ENCODE measurements at places on chromosomes 16 and 17.

DNA sequence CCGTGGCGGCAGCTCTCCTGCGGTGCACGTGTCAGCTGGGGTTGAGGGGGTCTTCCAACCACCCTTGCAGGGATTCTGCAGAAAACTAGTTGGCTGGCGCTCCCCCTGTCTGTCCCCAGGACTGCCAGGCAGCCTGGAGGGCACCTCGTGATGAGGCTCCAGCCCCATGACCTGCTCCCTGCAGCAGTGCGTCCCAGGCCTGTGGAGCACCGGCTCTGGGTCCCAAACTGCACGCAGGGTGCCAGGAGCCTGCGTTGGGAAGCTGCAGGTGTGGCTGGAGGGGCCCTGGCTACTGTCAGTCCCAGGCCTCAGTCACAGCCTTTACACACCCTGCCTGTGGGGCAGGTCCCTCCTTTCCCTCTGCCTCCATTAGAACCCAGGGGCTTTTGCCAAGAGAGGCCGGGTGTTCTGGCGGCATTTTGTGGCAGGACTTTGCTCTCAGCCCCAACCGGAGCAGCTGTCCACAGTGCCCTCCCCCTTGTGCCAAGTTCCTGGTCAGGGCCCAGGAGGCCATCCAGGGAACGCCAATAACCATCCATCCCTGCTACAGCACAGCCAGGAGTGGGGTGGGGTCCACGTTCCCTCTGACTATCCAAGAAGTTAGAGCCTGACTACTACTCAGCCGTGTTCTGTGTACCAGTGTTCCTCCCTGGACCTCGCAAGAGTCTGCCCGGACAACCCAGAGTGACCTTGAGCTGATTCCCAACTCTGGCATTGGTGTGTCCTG is 9.2 kb downstream of the CHMP6 start:
- DNase-seq = no peak

GRCh38 chr16:17469011-17469740 is 1.6 kb downstream of the XYLT1 start:
- no peak for DNase-seq

DNA sequence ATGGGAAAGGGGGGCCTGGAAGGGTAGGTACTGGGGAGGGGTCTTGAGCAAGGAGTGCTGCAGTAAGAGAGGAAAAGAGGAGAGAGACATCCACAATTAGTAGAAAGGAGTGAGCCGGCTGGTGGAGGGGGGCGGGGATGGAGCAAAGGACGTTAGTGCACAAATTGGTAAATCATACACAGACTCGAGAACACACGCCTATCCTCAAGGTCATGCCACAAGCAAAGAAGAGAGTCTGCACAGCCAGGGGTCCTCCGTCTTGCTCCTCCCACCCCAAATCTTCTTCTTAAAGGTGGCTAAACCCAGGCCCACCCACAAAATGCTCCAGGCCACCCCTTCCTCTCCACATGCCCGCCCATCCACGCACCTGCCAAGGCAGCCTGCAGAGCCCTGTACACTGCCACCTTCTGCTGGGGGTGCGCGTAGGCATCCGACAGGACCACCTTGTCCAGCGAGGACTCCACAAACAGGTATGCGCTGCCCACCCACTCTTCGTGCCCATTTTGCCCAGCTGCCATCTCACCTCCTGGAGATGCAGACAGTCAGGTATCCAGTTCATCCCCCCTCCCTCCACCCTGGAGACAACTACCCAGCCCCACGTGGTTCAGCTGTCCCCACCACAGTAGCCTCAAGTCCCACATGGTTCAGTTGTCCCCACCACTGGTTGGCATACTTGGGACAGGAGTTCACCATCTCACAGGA is 3.4 kb downstream of the TRADD start:
- no peak for DNase-seq

GRCh38 chr17:9636501-9636900 is 8.8 kb upstream of the USP43 start:
- DNase-seq = no peak

- DNase-seq = no peak
These were observed 191.9 kb upstream of the AXIN2 start for GRCh38 chr17:65753348-65753747.

DNA sequence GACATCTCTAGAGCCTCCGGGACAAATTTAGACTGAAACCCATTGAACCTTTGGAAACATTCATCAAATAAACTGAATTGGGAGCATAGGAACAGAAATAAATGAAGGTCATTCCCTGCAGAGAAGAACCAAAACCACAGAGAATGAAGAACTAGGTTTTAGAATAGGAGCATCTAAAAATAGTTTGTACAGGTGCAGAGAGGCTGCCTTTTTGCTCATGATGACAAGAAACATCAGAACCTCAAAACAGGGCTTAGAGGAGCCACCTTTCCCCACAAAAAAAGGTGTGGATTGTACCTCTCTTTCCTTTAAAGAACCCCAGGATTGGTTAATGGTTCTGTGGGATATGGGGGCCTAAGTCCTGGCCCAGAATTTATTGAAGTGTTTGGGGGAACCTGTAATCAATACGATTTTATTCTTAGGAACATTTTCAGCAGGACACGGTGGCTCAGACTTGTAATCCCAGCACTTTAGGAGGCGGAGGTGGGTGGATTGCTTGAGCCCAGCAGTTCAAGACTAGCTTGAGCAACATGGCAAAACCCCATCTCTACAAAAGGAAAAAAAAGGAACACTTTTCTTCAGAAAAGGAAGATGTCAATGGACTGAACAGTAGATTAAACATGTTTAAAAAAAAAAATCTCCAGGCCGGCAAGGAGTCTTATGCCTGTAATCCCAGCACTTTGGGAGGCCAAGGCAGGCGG is 37.7 kb upstream of the SLC47A1 start:
- no peak for DNase-seq

DNA sequence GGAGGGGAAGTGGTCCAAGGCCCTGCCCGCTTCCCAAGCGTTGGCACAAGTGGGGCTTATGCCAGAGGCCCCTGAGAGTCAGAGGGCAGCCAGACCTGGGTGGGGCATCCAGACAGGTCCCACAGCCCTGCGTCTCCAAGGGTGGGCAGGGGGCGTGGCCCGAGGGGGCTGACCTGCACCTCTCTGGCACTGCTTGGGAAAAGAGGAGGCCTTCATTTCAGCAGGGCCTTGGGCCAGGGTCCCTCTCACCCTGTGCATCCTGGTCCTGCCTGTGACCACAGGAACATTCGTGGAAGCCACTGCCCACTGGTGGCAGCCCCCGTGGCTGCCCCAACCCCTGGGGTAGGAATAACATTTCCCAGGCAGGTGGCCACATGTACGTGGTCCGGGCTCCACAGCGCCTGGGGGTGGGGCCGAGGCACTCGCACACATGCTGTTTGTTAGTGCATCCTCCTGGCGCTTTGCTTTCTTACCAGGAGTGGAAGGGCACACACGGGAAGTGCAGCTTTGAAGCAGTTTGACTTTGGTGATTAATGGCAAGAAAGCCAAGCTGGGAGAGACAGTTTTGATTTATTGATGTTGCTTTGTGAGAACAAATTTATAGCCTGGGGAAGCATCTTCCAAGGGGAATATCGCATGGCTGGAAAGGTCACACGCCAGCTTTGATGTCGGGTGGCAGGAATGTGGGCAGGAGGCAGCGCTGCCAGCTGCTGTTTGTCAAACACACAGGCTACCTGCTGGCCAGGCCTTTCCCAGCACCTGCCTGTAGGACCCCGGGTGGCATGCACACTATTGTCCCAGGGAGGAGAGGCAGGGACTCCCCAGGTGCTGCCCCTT is 4.3 kb downstream of the CENPX start:
- no peak for DNase-seq

DNA sequence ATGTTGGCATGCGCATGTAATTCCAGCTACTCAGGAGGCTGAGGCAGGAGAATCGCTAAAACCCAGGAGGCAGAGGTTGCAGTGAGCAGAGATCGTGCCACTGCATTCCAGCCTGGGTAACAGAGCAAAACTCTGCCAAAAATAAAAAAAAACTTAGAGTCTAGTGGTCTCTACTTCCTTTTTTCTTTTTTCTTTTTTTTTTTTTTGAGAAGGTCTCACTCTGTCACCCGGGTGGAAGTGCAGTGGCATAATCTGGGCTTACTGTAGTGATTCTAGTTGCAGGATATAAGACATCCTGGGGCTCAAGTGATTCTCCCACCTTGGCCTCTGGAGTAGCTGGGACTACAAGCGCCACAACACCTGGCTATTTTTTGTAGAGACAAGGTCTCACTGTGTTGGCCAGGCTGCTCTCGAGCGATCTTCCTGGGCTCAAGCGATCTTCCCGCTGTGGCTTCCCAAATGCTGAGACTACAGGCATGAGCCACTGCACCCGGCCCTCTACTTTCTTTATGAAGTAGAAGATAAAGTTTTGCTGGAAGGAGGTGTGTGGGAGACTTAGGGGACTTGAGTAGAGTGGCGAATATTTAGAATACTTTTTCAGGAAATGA is 47.9 kb upstream of the TAOK1 start:
- no peak for DNase-seq

DNA sequence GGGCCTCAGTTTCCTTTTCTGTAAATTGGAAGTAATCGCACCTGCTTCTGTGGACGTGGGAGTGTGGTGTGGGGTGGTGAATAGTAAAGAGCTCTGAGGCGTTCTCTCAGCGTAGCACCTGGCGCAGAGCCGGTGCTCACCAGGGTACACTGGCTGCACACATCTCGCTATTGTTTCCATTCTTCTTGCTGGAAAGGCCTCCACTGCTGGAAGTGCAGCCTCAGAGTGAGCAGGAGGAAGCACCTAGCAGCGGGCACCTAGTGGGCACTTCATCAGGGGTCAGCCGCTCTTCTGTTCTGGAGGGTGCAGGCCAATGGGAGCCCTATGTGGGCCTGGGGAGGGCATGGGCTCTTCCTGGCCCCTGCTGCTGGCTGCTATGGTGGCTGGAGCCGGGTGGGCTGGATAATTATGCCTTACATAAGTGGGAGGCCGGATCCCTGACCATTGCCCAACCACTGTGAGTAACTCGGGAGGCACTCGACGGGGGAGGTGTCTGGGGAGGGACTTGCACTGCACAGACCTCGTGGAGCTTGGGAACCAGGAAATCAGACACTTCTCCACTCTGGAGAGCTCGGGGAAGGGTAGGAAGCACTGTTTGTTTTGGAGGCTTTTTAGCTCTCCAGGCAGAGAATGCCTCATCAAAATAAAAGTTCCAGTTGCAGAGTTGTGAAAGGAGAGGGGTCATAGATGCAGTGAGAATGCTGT is 1.7 kb downstream of the MAP2K3 start:
- DNase-seq = no peak

DNA sequence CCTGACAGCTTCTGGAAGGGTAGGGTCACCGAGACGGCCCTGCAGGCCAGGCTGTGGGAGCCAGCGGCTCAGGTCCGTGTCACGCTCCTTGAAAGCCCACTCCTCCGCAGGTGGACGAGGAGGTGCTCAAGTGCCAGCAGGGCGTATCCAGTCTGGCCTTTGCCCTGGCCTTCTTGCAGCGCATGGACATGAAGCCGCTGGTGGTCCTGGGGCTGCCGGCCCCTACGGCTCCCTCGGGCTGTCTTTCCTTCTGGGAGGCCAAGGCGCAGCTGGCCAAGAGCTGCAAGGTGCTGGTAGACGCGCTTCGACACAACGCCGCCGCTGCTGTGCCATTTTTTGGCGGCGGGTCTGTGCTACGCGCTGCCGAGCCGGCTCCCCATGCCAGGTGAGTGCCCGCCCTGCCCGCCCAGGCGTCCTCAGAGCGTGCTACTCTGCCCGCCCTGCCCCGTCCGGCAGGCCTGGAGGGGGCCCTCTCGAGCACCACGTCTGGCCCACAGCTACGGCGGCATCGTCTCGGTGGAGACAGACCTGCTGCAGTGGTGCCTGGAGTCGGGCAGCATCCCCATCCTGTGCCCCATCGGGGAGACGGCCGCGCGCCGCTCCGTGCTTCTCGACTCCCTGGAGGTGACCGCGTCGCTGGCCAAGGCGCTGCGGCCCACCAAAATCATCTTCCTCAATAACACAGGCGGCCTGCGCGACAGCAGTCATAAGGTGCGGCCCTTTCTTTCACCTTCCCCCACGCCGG is 1.3 kb downstream of the NAGS start:
- DNase-seq = peak; percentile 61

- no peak for DNase-seq
These were observed 38.4 kb downstream of the HNF1B start for GRCh38 chr17:37706446-37706845.

DNA sequence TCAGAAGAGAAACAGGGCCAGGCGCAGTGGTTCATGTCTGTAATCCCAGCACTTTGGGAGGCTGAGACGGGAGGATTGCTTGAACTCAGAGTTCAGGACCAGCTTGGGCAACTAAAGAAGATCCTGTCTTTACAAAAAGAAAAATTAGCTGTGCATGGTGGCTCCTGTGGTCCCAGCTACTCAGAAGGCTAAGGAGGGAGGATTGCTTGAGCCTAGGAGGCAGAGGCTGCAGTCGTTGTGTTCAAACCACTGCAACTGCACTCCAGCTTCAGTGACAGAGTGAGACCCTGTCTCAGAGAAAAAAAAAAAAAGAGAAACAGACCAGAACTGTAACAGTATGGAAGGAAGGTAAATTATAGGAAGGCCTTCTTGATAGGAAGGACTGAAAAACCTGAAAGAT is 10.3 kb downstream of the ARL4D start:
- no peak for DNase-seq

- no peak for DNase-seq
These were observed at the start of gene NRN1L for GRCh38 chr16:67884684-67885083. Gene NRN1L (plus strand): TSS chr16:67884885. CDS start chr16:67884904, 19 bp downstream.

Data from stimulated activated naive CD8-positive, alpha-beta T cell treated with anti-CD3 and anti-CD28 coated beads, Interleukin-15, amount 100 ng/mL, for 72 hours (primary cell).